ENCODE measurements at places on chromosomes 11 and 22.
A peak's percentile ranks its signal among the peaks of the same experiment; 100 is the strongest.

DNA sequence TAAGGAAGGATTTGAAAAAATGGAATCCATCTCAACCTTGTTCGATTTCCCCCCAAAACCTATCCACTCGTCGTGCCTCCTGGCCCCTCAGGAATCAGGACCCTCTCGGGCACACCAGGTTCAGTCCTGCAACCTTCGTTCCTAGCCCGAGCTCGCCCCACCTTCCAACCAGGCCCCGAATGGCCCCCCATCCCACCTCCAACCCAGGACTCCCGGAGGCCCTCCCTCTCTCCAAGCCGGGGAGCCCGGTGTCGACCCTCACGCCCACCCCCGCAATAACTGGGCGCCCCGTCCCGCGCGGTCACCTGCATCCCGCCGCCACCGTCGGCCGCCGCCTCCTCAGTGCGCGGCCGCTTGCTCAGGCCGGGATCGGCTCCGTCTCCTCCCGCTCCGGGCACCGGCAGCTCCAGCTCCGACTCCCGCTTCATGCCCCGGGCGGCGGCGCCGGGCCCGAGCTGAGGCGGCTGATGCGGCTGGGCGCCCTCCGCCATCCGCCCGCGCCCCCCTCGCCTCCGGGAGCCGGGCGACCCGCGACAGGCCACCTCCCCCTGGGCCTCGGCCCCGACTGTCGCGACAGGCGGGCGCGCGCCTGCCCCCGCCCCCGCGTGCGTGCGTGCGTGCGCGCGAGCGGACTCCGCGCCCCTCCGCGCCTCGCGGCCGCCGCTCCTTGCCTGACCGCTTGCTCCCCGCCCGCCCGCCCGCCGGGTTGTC lies 534 bp downstream of the RBFOX2 start:
- DNase-seq = no peak

GRCh38 chr11:72860592-72860991 lies 46.4 kb downstream of the ATG16L2 start:
- DNase-seq = no peak

DNA sequence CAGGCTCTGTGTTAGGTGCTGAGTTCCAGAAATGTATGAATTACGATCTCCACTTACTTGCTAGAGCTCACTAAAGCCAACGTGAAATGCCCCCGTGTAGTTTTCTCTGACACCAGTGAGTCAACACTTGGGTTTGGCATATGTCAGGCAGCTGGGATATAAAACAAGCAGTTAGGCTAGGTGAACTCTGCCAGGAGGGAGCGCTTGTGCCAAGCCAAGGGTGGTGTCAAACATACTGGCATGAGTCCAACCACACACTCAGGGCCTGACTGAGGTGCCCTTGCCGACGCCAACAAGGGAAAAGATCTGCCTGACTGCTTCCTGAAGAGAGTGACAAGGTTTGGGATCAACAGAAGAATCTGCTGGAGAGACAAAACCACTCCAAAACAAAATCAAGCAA lies 167.8 kb upstream of the NARS2 start:
- no peak for DNase-seq

DNA sequence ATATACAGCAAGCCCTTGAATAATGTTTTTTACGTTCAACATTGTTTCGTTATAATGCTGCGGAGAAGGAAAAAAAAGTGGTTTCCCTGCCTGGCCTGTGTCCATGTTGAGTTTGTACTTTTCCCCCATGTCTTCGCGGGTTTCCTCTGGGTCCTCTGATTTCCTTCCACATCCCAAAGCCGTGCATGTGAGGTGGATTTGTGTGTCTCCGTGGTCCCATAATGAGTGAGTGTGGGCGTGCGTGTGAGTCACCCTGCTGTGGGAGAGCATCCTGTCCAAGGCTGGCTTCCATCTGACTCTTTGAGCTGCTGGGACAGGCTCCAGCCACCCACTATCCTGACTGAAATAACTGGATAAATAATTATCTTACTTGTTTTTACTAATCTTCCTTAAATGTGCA lies 29.6 kb upstream of the SNX19 start:
- no peak for DNase-seq

- DNase-seq = no peak
These were observed 21.3 kb upstream of the ABTB2 start for GRCh38 chr11:34379079-34379478.

GRCh38 chr11:114912826-114913225 lies 234.5 kb downstream of the NXPE2 start:
- no peak for DNase-seq

- no peak for DNase-seq
These were observed 365.3 kb upstream of the PDGFD start for GRCh38 chr11:104529213-104529612.

- DNase-seq = no peak
These were observed 87.0 kb downstream of the FAM168A start for GRCh38 chr11:73510877-73511276.

GRCh38 chr11:724049-724777 lies 18.2 kb downstream of the EPS8L2 start:
- peak; percentile 46 for DNase-seq

- no peak for DNase-seq
These were observed 88.6 kb upstream of the RCN1 start for GRCh38 chr11:32002311-32002710.

DNA sequence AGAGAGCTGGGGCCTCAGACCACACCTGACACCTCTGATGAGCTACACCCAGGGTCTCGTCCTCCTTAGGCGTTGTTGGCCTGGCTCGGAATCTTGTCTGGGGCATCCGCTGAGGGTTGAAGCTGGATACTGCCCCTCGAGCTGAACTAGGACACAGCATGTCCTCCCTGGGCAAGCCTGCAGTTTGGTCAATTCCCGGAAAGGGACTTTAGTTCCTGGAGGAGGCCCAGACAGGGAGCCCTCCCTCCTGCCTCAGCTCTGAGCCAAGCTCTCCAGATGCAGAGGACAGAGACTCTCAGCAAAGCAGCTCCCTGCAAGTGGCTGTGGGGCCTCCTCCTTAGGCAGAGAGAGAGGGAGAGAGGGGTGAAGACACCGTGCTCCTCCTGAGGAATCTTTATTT lies 4.9 kb downstream of the APOL3 start:
- no peak for DNase-seq

DNA sequence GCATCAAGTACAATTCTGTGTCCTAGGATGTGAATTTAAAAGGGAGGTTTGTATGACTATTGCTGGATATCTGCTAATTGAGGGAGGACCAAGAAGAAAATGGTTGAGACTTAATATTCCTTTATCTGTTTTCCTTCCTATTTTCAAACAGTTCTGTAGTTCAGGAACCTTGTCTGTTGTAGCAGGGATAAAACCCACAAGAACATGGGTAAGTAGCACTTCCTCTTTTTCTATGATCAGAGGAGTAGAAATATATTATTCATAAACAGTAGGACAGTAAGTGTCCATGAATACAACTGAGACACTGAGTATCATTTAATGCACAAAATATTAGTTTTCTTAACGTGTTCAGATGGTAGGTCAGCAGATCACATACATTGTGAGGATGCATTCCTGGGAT lies 7.6 kb downstream of the MS4A3 start:
- no peak for DNase-seq

DNA sequence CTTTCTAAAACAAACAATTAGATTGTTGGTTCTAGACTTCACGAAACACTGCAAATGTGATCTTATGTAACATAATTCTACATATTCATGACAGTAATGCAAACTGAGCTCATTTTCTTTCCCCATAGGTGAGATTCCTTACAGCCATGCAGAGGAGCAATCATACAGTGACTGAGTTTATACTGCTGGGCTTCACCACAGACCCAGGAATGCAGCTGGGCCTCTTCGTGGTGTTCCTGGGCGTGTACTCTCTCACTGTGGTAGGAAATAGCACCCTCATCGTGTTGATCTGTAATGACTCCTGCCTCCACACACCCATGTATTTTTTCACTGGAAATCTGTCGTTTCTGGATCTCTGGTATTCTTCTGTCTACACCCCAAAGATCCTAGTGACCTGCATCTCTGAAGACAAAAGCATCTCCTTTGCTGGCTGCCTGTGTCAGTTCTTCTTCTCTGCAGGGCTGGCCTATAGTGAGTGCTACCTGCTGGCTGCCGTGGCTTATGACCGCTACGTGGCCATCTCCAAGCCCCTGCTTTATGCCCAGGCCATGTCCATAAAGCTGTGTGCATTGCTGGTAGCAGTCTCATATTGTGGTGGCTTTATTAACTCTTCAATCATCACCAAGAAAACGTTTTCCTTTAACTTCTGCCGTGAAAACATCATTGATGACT lies 1.5 kb downstream of the OR9G1 start:
- DNase-seq = no peak

- no peak for DNase-seq
These were observed 67.0 kb upstream of the TBCEL start for GRCh38 chr11:120956710-120957495.

- DNase-seq = no peak
These were observed 604 bp upstream of the POLR3H start for GRCh38 chr22:41544671-41545476.

DNA sequence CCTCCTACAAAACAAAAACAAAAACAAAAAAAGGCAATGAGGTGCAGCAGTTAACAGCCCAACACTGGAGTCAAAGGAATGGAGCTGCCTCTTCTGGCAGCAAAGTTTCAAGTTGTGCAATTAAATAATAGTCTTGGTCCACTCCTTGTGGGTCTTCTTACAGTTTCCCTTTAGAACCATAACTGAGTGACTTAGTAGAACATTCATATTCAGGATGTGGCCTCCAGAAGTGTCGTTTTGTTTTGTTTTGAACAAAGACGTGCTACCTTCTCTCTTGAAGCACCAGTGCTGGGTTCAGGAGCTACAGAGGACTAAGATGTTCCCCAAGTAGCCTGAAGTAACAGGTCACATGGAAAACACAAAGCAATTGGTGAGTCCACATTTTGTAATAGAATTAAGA lies 2.0 kb upstream of the JAML start:
- no peak for DNase-seq

DNA sequence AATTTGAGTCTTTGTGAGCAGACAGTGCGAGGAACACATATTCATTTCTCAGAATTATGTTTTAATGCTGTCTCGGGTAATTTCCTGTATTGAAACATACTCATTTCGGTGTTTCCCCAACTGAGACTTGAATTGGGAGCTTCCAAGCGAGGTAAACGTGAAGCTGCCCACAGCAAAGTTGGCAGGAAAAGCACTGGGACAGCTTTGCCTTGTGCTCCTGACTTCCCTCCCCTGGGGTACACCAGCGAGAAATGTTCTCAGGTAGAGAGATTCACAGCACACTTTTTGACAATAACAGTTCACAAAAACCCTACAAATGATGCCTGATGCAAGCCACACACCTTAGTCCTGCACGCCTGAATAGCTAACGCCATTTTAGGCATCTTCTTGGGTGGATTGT lies 3.1 kb downstream of the HTR3B start:
- DNase-seq = no peak

- DNase-seq = no peak
These were observed 30.1 kb upstream of the TMEM45B start for GRCh38 chr11:129785383-129786111.

DNA sequence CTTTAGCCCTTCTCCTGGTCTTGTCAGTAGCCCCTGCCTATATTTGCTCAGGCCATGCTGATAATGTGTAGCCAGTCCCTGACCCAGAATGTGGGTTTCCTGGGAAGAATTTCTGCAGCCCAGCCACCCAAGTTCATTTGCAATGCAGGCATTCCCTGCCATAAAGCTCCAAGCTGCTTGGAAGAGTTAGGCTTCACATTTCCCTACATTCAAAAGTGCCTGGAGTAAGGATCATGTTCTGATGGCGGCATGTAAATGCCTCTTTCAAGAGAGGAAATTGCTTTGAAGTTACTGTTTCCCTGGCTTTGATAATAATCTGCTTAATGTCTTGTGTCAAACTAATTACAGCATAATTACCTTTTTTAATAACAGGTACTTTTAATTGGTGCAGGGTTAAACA lies 266.1 kb downstream of the MIAT start:
- no peak for DNase-seq

DNA sequence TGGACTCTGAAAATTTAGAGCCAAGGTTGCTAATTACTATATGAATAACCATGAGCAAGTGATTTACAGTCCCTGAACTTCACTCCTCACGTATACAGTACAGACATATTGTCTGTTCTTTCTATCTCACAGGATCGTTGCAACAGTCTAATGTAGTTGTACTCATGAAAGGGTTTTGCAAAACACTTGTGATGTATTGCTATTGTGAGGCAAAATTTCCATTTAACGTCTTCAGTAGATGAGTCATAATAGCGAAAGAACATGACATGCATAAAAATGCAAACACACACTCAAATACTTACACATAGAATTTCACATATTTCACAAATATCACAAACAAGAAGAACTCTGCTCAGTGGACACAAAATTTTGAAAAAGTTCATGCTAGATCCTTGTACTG lies 134.6 kb upstream of the TRPC6 start:
- DNase-seq = no peak

- DNase-seq = peak; percentile 5
These were observed 8.1 kb downstream of the APIP start for GRCh38 chr11:34907934-34908593.

DNA sequence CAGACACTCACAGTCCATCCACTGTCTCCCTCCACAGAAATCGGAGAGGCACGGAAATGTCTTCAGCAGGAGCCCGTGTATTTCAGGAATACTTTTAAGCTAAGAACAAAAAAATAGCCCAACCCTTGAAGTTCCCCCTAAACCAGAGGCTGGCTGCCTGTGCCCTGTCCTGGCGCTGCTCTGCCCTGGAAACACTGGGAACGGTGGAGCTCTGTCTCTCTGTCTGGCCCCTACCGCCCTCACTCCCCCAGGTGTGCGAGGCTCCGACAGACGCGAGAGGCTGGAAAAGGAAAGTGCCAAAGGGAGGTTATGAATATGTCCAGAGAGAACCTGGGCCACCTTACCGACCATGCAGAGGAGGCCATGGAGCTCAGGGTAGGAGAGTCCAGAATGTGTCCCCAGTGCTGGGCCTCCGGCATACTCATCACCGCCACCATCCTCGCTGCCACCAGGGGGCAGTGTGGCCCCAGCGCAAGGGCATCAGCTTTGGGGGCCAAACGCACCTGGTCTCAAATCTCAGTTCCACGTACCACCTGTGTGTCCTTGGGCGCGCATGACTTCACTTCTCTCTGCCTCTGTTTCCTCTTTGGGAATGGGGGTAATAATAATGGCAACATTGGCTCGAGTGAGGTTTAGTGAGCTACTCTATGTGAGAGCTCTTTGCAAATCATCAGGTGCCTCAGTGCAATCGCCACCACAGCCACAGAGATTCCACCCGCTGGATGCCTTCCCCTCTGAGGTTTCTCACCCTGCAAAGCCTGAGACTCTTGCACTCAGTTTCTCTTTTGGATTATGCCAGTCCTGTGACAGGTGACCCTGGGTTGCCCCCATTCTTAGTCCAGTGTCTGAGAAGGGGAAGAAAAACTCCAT lies 10.4 kb upstream of the SLCO2B1 start:
- DNase-seq = peak; percentile 78

DNA sequence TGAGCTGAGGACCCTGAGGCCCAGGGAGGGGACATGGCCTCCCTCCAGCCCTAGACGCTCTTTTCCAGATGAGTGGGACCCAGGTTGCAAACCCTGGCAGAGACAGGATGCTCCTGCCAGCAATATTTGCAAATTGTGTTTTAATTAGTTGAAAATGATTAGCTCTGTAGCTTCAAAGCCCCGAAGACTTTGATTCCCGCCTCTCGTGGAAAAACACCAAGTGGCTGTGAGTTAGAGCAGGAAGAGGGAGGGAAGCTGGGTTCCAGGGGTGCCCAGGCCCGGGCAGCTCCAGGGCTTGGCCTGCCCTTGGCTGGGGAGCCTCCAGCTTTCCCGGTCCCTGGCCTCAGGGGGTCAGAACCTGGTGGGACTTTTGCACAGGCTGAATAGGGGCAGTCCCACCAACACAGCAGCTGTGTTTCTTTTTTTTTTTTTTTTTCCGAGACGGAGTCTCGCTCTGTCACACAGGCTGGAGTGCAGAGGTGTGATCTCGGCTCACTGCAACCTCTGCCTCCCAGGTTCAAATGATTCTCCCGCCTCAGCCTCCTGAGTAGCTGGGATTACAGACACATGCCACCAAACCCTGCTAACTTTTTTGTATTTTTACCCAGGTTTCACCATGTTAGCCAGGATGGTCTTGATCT lies 101.6 kb upstream of the RTL6 start:
- DNase-seq = no peak

All from GM20000 (cell line).